NCI-H1417 treated with DMSO at 0.1 percent for 48 hours (cell line): ENCODE measurements at places on chromosomes 12 and 14.

- DNase-seq, result no peak
These were observed 197.1 kb downstream of the ATP23 start for GRCh38 chr12:58138424-58138823.

GRCh38 chr14:33679461-33680225, 271.2 kb downstream of the EGLN3 start:
- DNase-seq, result no peak

GRCh38 chr12:42904683-42905418, 315.3 kb upstream of the PRICKLE1 start:
- no peak for DNase-seq

GRCh38 chr14:102916347-102917055, 6.0 kb upstream of the AMN start:
- DNase-seq, result no peak

GRCh38 chr12:92076101-92076500, 69.5 kb downstream of the BTG1 start:
- DNase-seq, result no peak

DNA sequence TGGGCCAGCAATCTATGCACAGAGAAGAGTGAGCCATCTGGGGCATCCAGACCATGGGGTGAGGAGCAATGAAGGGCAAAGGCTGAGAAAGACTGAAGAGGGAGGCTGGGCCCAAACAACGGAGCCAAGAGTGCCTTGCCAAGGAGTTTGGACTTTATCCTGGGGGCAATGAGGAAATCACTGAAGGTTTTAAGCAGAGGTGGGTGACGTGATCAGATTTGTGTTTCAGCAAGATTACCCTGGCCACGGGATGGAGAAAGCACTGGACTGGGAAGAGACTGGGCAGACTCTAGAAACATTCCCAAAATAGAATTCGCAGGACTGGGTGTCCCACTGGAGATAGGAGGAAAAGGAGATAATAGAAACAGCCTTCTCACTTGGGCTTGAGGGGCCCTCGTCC, 65.3 kb downstream of the DPF3 start:
- no peak for DNase-seq

- DNase-seq, result no peak
These were observed 41.3 kb downstream of the SLC16A7 start for GRCh38 chr12:59636945-59637691.

- no peak for DNase-seq
These were observed 40.9 kb downstream of the FOXG1 start for GRCh38 chr14:28807518-28807917.

DNA sequence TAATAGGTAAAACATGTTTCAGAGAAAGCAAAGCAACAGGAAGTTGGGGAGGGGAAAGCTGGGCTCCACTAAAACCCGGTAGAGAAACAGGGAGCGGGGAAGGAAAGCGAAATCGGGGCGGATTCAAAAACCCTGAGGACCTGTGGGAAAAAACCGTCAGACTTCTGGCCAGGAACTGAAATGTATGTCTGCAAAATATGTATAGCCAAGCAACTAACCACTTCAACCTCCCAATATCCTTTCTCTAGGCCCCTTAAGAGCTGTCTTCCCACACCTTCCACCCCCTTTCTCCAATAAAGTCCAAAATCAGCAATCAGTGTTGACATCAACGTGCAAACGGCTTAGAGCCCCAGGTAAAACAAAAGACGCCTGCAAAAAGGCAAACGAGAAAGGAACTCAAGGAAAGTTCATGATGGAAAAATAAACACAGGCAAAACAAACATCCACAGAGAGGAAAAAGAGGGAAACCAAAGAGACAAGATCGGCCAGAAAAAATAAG, 32.8 kb downstream of the SIX1 start:
- DNase-seq, result no peak

DNA sequence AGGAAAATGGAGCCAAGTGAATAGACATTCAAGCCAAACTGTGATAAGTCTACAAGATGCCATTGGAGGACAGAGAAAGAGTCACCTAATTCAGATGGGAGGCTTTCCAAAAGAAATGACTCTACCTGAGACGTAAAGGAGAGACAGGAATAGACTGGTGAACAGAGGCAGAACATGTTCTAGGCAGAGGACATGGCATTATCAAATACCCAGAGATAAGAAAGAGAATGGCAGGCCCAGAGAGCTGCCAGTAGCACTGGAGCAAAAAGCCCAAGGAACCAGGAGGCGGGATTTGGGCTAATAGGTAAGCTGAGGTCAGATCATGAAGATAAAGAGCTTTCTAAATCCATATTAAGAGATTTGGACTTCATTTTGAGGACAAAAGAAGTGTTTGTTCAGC, 207.1 kb downstream of the AKAP6 start:
- no peak for DNase-seq

- no peak for DNase-seq
These were observed 85.9 kb downstream of the PTGER2 start for GRCh38 chr14:52399921-52400595.

DNA sequence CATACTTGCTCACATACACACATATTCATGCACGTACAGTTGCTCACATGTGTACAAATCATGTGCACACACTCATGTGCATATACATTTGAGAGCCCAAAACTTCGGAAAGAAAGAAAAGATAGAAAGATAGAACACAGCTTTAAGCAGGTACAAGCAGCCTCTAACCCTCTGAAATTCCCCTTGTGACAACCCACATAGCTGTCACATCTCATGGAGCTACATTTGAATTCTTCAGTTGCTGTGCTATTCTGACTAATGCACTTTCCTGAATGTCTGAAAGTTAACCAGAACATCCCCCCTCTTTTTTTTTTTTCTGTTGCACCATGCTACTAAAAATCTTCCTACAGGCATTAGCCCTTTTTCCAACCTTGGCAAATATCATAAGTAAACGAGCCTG, 51.9 kb upstream of the KCNA5 start:
- no peak for DNase-seq

DNA sequence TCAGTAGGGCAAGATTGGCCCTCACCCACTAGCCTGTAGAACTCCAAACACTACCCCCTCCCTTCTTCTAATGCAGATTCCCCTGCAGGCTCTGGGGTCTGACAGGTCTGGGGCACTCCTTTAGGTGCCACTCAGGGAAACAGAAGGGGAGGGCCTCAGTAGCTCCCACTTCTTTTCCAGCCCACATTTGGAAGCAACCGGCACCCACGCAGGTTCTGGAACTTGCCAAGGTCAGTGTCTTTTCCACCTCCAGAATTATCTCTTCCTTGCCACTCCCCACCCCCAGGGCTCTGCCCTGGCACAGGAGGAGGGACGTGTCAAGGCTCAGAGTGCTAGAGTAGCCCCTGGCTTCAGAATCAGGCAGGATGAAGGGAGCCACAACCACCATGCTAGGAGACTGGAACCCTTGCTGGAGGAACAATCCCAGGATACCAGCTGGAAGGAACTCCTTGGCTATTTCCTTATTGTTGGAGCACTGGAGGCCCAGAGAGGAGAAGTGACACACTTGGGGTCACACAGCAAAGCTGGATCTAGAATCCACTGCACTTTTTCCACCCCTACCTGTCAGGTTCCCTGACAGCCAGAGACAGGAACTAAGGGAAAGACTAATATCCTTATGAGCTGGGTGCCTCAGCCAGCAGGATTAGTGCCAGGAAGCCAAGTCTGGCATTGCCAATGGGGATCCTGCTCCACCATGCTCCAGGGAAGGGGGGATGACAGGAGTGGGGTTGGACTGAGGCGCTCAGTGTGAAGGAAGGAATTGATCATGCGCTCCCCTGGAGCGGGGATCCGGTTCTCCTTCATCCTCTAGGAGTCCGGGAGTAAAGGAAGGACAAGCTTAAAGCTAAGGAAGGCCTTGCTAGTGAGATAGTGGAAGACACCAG, 1.8 kb upstream of the FIGNL2 start:
- DNase-seq, result no peak

GRCh38 chr12:13566292-13566691, 369.8 kb downstream of the EMP1 start:
- no peak for DNase-seq

DNA sequence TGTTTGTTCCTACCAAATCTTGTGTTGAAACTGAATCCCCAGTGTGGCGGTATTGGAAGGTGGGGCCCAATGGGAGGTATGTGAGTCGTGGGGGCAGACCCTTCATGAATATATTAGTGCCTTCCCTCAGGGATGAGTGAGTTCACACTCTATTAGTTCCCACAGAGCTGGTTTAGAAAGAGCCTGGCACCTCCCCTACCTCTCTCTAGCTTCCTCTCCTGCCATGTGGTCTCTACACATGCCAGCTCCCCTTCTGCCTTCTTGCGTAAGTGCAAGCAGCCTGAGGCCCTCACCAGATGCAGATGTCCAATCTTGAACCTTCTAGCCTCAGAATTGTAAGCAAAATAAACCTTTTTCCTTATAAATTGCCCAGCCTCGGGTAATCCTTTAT, 105.8 kb downstream of the SPTSSA start:
- no peak for DNase-seq

DNA sequence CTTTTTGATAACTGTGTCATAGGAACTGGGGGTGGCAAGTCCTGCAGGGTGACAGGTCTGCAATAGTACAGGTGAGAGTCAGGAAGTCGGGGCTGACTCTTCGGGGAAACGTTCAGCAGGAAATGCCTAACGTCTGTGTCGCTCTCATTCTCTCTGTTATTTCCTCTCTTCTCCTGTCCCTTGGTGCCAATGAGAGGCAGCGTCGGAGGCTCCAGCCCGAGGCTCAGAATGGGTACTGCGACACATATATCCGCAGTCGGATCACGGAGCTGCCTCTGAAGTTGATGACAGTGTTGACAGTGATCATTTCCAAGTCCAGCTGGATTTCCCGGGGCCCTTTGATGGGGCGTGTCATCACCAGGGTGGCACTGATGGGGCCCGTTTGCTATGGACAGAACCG, 2.7 kb upstream of the TC2N start:
- DNase-seq, result no peak

GRCh38 chr12:9319044-9319841, 111.0 kb upstream of the PZP start:
- no peak for DNase-seq

GRCh38 chr12:11578461-11578993, 70.9 kb upstream of the ETV6 start:
- DNase-seq, result no peak

GRCh38 chr12:76241371-76241770, 106.8 kb downstream of the BBS10 start:
- DNase-seq, result no peak

GRCh38 chr14:20841096-20841495, 38.5 kb upstream of the RNASE1 start:
- DNase-seq, result no peak

GRCh38 chr12:4320497-4320852, 538 bp upstream of the TIGAR start:
- no peak for DNase-seq

GRCh38 chr12:132100306-132101065, 43.6 kb downstream of the DDX51 start:
- no peak for DNase-seq

DNA sequence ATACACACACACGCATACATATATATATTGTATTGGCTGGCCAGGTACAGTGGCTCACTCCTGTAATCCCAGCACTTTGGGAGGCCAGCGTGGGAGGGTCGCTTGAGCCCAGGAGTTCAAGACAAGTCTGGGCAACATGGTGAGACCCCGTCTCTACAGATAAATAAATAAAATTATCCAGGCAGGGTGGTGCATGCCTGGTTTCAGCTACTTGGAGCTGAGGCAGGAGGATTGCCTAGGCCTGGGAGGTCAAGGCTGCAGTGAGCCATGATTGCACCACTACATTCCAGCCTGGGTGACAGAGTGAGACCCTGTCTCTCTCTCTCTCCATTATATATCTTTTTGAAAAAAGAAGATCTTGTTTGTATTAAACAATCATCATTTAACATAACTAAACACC, 4.6 kb upstream of the SYNE3 start:
- DNase-seq, result no peak

GRCh38 chr12:123845881-123846280, 83.8 kb downstream of the DNAH10 start:
- no peak for DNase-seq

DNA sequence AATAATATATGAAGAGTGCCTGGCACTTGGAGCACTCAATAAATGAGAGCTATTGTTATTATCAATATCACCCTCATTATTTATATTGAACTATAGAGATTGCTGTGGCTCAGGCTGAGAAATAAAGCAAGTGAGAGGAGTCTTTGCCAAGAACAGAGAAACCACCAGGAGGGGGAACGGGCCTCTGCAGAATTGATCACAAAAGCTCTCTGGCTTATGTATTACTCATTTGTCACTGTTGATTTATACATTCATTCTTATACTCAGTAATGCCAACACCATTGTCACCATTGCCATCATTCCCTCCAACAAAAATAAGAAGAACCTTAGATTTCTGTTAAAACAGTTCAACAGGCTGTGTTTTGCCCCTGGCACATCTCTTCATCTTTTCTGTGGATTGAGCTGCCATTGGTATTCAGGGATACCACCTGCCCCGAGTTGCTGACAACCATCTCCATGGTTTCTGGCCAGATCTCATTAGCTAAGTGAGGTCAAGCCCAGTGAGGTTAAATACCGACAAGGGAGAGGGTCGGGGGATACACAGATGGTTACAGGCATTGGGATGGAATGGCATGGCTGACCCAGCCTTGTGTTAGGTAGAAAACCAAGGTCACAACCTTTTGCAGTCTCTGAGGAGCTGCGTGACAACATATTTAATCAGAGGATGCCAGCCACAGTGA, 21.8 kb upstream of the PCNX1 start:
- no peak for DNase-seq

GRCh38 chr12:104709692-104710435, 248.2 kb downstream of the SLC41A2 start:
- no peak for DNase-seq

DNA sequence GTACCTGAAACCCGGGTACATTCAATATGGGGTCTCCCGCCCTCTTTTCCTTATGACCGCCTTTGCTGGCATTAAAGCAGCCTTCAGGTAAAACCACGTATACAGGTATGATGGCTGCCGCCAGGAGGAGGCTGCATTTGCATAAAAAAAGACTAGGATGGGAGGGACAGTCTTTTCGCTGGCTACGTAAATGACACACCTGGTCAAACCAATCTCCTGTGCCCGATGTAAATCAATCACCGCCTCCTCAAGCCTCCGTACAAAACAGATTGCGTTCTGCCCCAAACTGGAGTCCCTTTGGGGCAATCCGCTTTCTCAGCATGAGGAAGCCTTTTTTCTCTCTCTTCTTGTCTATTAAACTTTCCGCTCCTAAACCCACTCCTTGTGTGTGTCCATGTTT, 8.1 kb upstream of the ALDH1L2 start:
- DNase-seq, result no peak

- DNase-seq, result no peak
These were observed 11.5 kb downstream of the FUT8 start for GRCh38 chr14:65423982-65424381.
